ENCODE measurements at places on chromosomes 7 and 10.

DNA sequence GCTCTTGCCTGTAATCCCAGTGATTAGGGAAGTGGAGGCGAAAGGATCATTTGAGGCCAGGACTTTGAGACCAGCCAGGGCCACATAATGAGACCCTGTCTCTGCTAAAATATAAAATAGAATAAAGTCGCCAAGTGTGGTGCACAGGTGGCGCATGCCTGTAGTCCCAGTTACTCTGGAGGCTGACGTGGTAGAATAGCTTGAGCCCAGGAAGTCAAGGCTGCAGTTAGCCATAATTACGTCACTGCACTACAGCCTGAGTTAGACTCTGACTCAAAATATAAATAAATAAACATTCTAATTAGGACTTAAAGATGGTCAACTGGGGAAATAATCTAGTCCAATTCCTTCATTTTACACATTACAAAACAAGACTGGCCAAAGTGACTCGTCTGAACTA is 768 bp downstream of the CHCHD2 start:
- peak; percentile 24 for DNase-seq

DNA sequence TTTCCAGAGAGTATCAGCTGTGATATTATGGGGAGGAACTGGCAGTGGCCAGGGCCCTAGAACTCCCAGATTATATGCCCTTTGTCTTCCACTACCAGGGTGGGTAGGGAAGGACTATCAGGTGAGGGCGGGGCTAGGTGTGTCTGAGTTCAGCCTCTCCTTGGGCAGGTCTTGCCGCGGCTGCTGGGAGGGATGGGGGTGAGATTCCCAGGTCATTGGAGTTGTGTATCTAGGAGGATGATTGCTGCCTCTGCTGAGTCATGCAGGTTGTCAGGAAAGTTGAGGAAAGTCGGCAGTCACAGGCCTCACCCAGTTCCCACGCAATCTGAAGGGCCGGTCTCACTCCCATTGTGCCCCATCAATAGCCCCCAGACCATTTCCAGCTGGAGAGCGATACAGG is 185.2 kb downstream of the DKK1 start:
- DNase-seq, result no peak

DNA sequence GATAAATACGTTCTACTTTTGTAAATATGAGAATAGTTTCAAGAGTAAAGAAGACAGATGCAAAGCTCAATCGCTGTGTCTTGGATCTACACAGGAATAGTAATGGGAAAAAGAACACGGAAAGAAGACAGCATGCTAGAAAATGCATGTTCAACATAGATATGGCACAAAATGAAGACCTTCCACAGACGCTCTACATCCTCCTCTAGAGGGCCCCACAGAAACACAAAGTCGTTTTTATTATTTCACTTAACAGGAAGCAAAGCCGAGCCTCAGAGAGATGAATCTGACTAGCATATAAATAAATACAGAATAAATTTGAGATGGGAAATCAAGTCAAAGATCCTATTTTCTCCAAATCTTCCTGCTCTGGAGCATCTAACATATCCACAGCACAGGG is 292.6 kb downstream of the PARD3 start:
- DNase-seq, result no peak

DNA sequence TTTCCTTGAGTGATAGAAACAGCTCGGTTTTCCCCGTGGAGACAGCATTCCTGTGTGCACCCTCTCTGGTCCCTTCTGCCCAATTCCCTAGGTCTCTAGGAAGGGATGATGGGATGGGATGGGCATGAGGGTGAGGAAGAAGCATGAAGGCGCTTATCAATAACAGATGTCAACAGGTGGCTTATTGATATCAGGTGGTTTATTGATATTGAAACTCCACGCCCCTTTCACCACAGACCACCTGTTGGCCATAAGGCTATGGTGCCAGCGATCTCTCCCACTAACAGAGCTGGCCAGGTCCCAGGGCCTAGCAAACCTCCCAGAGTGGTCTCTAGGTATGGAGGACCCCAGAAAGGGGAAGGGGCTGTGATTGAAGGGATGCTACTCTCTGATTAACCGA is 7.9 kb downstream of the MOSPD3 start:
- DNase-seq, result no peak

DNA sequence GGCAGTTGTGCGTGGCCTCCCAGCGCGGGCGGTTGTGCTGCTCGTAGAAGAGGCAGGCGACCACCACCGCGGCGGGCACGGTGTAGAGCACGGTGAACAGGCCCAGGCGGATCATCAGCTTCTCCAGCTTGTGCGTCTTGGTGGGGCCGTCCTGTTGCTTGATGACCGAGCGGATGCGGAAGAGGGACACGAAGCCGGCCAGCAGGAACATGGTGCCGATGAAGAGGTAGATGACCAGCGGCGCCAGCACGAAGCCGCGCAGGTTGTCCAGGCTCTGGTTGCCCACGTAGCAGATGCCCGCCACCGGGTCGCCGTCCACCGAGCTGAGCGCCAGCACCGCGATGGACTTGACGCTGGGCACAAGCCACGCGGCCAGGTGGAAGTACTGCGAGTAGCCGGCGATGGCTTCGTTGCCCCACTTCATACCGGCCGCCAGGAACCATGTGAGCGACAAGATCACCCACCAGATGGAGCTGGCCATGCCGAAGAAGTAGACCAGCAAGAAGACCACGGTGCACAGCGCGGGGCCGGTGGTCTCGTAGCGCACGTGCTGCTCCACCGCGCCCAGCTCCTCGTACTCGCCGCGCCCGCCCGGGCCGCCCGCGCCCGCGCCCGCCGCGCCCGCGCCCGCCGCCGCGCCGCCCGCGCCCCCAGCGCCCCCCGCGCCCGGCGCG is 2.2 kb downstream of the FZD8 start:
- DNase-seq, result no peak

DNA sequence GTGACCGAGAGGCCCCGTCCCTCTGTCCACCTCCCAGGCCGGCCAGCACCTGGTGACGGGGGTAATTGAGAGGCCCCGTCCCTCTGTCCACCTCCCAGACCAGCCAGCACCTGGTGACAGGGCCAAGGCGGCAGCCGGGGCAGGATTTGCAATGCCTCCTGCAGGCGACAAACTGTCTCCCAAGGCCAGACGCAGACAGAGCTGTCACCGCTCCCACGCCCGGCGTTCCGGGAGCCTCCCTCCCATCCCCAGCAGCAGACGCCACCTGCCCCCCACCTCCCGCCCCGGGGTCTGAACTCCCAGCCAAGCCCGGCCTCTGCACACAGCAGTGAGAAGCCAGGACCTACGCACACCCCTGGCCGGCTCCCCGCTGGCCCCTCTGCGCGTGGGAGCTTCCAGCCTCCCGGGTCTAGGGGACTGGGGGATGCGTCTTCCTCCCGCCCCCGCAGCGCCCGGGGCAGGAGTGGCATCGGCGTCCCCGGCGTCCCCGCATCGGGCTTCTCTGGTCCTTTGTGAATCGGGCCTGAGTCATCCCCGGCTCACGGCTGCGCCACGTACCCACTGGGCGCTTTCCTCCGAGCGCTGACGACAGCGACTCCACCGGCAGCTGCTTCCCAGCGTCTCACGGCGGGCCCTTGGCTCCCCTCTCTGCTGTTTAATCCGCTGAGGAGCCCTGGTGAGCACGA is 95.1 kb upstream of the DIP2C start:
- peak; percentile 46 for DNase-seq

- DNase-seq, result no peak
Observed at GRCh38 chr10:59133841-59134593, 42.4 kb upstream of the PHYHIPL start.
